ENCODE measurements at places on chromosomes 1 and 21.

- no peak for DNase-seq
Measured at GRCh38 chr1:21814241-21814918, 2.3 kb downstream of the LDLRAD2 start.

- DNase-seq: peak; percentile 20
Measured at GRCh38 chr1:171127501-171127900, 36.8 kb downstream of the FMO3 start.

- peak; percentile 4 for DNase-seq
Measured at GRCh38 chr21:44024887-44025353, 12.8 kb downstream of the TRAPPC10 start.

DNA sequence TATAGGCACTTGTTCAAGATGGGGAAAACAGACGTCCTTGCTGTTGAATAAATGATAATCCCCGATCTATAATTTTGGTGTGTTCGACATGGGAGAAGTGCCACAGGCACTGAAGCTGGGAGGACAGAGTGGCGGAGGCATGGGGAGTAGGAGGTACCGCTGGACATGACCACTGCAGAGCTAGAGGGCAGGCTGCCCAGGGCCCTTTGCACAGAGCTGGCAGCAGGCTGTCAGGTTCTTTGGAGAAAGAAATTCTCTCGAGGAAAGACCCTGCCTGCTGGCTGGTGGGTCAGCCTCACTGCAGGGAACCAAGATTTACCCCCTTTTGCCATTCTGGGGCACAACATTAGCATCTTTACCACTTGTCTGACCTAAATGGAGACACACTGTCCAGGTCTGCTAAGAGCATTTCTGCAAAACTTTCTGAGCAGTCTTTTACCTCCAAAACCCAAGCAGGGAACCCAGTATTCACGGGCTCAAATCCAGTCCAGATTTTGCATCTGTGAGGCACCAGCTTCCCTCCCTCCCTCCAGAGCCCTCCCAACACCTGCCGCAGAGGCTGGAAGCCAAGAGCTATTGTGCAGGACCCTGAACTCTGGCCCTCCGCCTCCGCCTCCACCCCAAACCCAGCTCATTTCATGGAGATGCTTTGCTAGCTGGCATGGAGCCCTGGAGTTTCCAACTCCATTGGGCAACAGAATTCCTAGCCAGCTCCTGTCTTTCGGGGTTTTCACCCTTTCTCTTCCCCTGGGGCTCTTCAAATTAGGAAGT lies 142.3 kb downstream of the PLXNA2 start:
- DNase-seq: no peak

GRCh38 chr1:30033256-30034104 lies 689.9 kb downstream of the MATN1 start:
- DNase-seq: no peak

DNA sequence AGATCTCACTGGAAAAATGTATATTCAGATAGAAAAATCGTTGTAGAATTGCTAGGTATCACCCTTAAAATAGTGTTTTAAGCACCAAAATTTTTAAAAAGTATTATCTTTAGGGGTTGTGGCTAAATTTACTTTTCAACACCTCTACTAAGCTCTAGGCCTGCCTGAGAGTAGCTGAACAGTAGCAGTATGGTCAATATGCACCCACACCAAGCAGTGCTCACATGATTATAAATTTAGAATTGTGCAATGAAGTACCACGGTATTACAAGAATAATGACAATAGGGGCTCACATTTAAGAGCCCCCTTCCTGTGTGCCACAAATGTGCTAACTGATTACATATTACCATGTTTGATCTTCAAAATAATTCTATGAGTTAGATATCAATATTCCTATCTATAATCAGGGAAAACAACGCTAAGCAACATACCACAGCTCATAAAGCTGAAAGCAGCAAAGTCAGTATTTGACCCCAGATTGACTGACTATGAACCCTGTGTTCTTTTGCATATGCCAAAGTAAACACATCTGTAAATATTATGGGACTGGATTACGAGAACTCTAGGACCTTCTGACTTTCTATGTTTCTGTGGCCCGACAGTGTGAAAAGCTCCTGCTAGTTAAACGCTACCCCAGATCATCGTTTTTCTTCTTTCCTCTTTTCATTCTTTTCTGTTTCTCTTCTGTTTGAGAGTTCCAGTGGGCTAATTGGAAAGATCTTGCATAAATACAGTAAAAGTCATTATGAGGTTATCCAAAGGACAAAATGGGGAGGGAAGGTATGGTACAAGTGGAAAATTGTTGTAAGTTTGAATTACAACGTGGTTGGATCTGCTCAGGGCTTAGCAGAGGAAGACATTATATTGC lies 201.1 kb upstream of the C1orf87 start:
- no peak for DNase-seq

- DNase-seq: no peak
Measured at GRCh38 chr1:113375878-113376277, 14.4 kb upstream of the MAGI3 start.

- no peak for DNase-seq
Measured at GRCh38 chr1:67755619-67756018, 70.6 kb downstream of the GADD45A start.

DNA sequence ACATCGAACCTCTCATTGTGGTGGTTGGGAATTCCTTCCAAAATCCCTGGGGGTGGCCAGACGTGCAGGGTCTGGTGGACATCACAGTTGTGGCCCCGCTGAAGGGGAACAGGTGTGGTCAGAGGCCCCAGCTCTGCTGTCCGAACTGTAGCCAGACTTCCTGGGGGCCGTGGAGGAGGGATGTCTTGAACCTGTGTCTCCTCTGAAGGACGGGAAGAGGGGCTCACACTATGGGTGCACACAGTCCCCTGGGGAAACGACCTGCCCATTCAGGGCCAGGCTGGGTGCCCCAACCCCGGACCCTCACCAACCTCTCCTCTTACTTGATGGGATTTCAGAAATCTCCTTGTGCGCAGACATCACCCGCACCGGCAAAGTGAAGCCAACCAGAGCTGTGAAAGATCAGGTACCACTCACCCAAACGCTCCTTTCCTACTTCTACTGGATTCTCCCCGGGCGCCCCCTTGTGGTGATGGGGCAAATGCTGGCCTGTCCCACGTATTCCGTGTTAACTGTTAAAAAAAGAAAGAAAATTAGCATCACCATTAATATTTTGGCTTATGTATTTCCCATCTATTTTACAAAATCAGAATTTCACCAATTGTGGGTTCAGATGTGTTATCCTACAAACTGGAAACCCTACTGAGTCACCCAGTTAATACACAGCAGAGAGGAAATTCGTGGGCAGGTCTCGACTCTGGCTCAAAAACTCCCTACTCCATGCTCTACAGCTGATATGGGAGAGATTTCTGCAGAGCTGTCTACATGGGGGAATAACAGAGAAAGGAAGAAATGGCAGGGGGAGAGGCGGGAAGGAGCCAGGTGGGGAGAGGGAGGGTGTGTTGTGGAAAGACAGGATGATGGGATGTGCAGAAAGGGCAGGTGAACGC lies 28.1 kb downstream of the PADI4 start:
- DNase-seq: peak; percentile 13

GRCh38 chr1:66436378-66437135 lies 97.4 kb upstream of the SGIP1 start:
- peak; percentile 70 for DNase-seq

GRCh38 chr1:186772228-186772627 lies 56.5 kb upstream of the PLA2G4A start:
- DNase-seq: no peak

- no peak for DNase-seq
Measured at GRCh38 chr1:86156566-86157455, at the start of gene COL24A1. Gene COL24A1, minus strand, starts transcription at chr1:86156772. Its CDS starts 376 bp downstream, at chr1:86156396.

DNA sequence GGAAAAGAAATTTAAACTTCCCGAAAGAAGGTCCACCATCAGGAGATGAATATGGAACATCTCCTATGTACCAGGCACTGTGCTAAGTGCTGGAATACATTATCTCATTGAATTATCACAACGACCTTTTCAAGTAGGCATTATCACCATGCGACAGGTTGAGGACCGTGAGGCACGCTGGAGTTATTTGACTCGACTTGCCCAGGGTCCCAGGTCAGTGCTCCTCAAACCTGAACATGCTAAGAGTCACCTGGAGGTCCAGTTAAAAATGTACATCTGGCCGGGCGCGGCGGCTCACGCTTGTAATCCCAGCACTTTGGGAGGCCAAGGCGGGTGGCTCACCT lies 15.9 kb upstream of the AGTRAP start:
- no peak for DNase-seq

DNA sequence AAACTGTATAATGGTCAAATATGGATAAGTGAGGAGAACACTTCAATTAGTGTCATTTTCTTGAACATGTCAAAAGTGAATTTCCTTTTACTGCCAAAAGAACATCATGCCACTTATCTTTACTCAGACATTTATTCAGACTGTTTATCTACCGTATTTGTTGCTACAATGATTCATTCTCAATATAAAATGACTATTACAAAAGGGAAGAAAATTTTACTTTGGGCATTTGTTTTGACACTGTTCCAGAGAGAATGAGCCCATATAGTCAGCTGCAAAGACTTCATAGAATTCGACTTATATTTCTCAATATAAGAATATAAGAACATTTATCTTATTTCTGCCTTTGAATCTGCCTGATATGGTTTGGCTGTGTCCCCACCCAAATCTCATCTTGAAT lies 1699.1 kb downstream of the BRINP3 start:
- DNase-seq: no peak

GRCh38 chr1:204102739-204103430 lies 30.0 kb downstream of the SOX13 start:
- DNase-seq: no peak

DNA sequence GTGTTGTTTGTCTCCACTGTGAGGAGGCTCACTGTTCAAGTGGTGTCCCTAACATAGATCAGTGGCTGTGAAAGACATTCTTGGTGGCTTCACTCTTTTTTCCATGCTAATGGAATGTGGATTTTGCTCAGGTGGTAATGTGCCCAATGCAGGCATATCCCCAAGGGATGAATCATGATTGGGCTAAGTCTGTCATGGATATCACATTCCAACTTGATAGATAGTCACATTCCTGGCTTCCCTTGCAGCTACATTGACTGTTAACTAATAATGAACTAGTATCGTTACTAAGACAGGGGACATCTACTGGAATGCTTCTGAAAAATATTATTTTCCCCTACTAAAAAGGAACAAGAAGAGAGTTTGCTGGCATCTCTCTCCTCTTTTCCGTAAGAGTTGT lies 86.3 kb upstream of the SOD1 start:
- no peak for DNase-seq

- no peak for DNase-seq
Measured at GRCh38 chr1:247385283-247385682, 30.7 kb upstream of the NLRP3 start.

GRCh38 chr21:41995577-41995976 lies 14.6 kb downstream of the ZBTB21 start:
- no peak for DNase-seq

DNA sequence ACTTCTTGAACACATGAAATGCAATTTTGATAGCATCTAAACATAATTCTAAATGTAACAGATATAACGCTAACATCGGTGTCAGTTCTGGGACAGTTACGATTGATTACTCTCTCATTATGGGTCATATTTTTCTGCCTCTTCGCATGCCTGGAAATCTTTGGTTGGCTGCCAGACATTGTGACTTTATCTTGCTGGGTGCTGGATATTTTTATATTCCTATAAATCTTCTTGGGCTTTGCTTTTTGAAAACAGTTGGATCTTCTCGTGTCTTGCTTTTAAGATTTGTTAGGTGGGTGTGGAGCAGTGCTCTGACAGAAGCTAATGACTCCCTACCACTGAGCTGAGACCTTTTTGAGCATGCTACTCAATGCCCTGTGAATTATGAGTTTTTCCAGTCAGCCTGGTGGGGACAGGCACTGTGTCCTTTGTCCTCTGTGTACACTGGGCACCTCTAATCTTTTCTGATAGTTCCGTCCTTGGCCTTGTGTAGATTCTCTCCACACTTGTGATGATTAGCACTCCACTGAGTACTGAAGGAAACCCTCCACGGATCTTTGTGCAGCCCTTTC lies 28.0 kb upstream of the EDARADD start:
- no peak for DNase-seq

- peak; percentile 92 for DNase-seq
Measured at GRCh38 chr1:26999440-26999987, 6.0 kb downstream of the TRNP1 start.

GRCh38 chr1:156407344-156407743 lies 38.3 kb downstream of the RHBG start:
- no peak for DNase-seq

- no peak for DNase-seq
Measured at GRCh38 chr1:116786049-116786448, 31.8 kb downstream of the CD2 start.

GRCh38 chr1:184952428-184952827 lies 21.9 kb downstream of the NIBAN1 start:
- no peak for DNase-seq

DNA sequence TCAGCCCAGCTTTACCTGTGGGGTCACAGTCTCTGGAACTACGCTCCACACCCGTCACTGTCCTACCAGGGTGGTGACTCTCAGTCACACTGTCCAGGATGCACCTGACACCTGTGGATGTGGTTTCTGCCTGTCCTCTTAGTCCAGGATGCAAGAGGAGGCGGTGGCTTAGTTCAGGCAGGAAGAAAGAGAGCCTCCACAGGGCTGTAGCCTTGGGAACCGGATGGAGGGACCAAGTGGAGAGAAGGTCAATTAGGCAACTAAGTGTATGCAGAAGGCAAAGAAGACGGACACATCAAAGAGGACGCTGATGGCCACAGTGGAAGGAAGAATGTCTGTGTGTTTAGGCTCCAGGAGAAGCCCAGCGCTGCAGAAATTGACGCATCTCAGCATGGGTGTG lies 153.9 kb upstream of the IRF2BP2 start:
- DNase-seq: no peak

DNA sequence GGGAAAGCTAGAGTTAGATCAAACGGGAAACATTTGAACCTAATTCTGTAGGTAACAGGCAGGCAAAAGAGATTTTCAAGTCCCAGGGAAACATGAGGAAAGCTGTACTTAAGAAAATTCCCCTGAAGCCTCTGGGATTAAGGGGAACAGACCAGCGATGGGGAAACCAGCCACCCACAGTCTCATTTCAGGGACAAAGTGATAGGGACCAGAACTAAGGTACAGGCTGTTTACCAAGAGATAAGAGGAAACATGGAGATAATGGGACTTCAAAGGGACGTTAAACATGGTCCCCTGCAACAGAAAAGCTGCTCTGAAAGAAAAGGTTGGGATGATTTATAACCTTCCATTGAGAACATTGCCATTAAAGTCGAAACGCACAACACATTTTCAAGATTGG lies 84.4 kb downstream of the NTPCR start:
- no peak for DNase-seq
